ENCODE measurements at places on chromosomes 13 and 19.
A peak's percentile ranks its signal among the peaks of the same experiment; 100 is the strongest.

GRCh38 chr13:64020126-64020525 is 2604.5 kb upstream of the PCDH20 start:
- DNase-seq, result no peak

GRCh38 chr19:55091955-55092354 is 16.3 kb downstream of the EPS8L1 start:
- DNase-seq, result no peak

GRCh38 chr13:111295886-111296285 is 24.6 kb upstream of the TEX29 start:
- DNase-seq, result peak; percentile 35

DNA sequence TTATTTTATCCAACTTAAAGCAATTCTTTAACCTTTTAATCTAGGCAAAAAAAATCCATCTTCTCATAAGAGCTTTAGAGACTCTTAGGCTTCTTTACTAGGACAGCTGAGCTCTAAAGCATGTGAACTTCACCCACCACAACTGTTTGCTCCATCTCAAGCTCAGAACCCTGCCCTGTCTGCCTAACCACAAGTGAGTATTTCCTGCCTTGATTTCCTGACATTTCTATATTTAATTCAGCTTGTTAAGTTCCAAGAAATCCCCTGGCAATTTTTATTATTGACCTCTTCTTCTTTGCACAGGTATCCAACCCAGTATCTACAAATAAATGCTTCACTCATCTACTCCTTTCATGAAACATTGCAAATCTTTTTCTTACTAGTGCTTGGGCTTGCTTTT is 21.1 kb upstream of the CEACAM21 start:
- no peak for DNase-seq
